ENCODE measurements at places on chromosomes 3 and 15.

DNA sequence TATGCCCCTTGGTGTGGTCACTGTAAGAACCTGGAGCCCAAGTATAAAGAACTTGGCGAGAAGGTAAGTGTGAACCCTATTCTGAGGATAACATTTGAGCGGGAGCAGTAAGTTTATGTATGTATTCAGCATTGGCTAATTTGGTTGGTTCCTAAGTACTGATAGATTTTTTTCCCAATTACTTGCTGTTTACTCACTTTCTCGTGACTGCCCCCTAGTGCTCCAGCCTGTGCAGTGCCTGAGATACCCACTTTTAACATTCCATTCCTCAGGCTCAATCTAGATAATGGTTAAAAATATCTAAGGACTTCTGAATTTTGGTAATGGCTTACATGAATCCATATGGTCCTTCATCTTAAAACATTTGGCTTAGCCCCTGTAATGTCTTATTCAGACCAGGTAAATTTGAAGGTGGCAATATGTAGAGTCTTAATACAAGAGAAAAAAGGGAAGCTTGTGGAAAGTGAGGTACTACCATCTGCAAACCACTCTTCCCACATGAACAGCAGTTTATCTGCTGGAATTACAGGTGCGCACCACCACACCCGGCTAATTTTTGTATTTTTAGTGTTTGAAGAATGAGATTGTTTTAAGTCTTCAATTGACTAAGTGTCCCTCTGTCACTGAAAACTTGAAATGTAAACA lies 7.1 kb downstream of the ELL3 start:
- DNase-seq = peak; percentile 50

DNA sequence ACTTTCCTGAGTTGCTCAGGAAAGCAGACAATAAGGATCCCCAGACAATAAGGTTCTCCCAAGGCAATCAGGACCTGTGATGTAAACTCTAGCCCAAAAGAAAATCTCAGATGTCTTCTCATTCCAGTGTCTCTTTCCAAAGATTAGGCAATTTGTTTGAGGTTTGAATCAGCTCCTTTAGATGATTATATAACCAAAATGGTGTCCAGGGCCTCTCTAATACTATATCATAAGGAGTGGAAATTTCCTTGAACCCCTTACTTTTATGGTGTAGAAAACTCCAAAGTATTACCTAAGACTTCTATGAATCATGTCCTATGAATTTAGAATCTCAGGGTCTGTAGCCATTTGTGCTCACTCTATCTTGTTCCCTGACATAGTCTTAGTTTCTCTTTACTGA lies 65.9 kb downstream of the GPR176 start:
- DNase-seq = no peak

DNA sequence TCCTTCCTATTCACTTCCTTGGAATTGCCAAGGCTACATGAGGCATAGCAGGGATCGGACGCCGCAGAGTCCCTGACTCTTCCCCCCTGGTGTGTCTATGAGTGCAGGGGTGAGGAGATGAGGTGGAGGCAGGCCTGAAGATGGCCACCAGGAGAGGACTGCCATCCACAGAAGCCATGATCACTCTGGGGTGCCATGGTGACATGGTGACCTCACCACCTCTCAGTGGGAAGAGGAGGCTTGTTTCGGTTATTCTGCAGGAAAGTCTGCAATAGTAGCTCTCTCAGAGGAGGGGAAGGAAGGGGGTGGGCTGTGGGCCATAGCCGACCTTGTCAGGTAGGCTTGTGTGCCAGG lies 57.0 kb upstream of the LIMD1 start:
- no peak for DNase-seq

- no peak for DNase-seq
Observed at GRCh38 chr3:117820658-117821299, 1111.2 kb downstream of the TUSC7 start.

DNA sequence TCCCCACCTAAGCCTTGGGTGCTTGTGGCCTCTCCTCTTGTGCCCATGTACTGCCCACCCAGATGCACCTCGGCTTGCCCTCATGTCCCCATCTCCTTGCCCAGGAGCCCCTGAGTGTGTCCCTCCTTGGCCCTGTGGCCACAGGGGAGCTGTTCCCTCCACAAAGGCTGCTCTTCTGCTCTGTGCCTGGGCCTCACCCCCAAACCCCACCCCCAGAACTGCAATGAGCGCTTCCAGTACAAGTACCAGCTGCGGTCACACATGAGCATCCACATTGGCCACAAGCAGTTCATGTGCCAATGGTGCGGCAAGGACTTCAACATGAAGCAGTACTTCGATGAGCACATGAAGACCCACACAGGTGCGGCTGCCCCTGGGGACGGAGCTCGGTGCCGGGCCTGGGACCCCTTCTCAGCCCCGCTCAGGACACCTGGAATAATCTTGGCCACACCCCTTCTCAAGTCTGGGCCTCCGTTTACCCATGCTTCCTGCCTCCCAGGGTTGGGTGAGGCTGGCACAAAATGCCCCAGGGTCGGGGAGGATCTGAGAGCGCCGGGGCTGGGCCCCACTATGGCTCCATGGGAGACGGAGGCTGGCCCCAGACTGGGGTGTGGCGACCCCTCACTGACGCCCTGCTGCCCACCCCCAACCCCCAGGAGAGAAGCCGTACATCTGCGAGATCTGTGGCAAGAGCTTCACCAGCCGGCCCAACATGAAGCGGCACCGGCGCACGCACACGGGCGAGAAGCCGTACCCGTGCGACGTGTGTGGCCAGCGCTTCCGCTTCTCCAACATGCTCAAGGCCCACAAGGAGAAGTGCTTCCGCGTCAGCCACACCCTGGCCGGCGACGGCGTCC lies 10.3 kb downstream of the ZBTB47 start:
- DNase-seq = no peak

- DNase-seq = no peak
Observed at GRCh38 chr15:60751985-60752952, 273.3 kb upstream of the ICE2 start.

- no peak for DNase-seq
Observed at GRCh38 chr3:111315930-111316587, 225.9 kb upstream of the CD96 start.

GRCh38 chr3:192675958-192676649 lies 51.2 kb downstream of the FGF12 start:
- DNase-seq = no peak

GRCh38 chr3:187954873-187955586 lies 198.9 kb upstream of the LPP start:
- no peak for DNase-seq

DNA sequence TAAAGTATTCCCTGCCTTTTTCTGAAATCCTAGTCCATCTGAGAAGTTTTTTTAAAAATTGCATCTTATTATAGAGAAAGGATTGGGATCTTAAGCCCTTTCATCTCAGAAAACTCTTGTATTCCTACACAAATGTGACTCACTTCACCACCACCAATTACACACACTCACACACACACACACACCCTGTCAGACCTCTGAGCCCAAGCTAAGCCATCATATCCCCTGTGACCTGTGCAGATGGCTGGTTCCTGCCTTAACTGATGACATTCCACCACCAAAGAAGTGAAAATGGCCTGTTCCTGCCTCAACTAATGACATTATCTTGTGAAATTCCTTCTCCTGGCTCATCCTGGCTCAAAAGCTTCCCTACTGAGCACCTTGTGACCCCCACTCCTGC lies 1181.9 kb downstream of the ROBO2 start:
- DNase-seq = no peak

GRCh38 chr3:161038725-161039124 lies 66.4 kb downstream of the B3GALNT1 start:
- DNase-seq = no peak

GRCh38 chr3:151581035-151581434 lies 120.2 kb upstream of the IGSF10 start:
- DNase-seq = no peak

- DNase-seq = no peak
Observed at GRCh38 chr3:30020380-30020779, 586.0 kb upstream of the TGFBR2 start.

DNA sequence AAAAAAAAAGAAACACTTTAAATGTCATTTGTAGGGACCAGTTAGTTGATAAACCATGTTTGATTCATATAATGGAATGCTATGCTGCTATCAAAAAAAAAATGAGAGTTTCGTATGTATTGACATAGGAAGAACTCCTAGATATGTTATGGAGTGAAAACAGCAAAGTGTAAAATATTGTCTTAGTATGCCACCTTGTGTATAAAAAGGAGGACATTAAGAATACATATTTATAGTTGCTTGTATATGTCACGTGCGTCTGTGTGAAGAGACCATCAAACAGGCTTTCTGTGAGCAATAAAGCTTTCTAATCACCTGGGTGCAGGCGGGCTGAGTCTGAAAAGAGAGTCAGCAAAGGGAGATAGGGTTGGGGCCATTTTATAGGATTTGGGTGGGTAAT lies 39.5 kb downstream of the KBTBD8 start:
- peak; percentile 1 for DNase-seq

DNA sequence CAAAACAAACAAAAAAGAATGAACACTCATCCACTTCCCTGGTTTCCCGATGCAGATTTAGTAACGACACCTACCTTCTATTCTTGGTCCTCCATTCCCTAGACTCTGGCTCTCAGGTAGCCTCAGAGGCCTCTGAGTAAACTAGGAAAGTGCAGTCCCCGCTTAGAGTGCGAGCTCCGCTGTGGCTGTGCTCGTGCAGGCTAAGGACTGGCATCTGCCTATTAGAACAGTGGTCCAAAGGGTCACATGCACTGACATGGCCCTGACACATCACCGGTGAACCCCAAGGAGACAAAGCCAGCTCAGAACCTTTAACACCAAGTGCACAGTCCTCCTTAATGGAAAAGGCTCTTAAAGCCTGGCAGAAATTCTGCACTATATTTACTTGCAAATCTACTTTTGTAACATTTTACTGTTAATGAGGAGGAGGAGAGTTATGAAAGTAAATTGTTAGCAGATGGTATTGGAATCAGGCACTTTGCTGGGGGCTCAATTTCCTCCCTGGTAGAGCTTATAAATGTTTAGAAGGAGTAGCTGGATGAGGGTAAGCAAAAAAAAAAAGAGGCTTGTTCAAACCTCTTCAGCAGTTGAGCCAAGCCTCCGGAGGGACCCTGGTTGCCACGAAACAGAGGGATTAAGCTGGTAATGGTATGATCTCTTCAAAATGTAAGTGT lies 31.1 kb downstream of the VGLL4 start:
- DNase-seq = no peak

GRCh38 chr3:71917545-71917944 lies 132.6 kb upstream of the PROK2 start:
- DNase-seq = no peak

DNA sequence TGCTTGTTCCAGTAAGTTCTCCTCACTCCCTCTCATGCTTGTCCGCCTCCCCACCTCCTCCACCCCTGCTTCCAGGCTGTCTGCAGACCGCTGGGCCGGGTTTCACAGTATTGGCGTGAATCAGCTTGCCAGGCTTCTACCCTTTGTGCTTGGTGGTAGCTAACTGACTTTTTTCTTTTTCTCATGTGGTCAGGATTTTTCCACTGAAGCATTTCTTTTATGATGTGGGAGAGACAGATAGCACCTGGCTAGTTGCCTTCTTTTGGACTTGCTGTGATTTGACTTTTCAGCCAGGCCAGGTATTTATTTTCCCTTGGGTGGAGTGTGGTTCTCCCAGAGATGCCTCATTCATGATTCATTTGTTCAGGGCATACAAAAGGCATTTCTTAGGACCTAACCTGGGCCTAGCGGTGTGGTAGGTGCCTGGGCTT lies 60.6 kb downstream of the ST6GAL1 start:
- DNase-seq = no peak

GRCh38 chr15:53710906-53711305 lies 48.6 kb downstream of the WDR72 start:
- DNase-seq = no peak

DNA sequence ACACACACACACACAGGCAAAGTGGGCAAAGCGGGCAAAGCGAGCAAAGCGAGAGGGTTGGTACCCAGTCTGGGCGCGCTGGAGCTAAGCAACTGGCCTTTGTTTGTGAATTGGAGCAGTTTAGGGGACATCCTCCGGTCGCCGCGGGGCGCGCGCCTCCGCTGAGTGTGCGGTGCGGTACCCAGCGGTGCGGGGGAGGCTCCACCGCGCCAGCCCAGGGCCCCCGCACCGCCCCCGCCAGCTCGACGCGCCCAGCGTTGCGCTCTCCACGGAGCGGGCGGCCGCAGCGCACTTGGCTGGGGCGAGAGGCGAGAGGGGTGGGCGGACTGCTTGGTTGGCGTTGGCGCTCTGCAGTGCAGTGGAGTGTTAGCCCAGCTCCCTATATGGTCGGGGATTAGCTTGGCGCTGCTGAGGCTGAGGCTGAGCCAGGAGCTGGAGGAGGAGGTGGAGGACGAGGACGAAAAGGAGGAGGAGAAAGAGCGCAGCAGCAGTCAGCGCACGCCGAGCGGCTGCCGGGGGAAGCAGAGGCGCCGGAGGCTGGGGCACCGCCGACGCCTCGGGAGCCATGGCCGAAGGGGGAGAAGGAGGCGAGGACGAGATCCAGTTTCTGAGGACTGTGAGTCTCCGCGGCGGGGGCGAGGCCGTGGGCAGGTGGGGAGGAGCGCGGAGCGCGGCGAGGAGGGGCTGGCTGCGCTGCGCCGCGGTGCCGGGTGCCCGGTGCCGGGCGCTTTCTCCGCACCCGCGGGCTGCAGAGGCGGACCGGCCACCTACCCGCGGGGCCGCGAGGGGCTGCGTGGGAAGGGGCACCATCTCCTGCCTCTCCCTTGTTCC lies at the start of gene RYR3:
TSS of gene RYR3 (plus strand) at position 487 of the 831 bp plus-strand sequence. CDS start at position 566, 79 bp downstream.
- no peak for DNase-seq

GRCh38 chr3:106425916-106426315 lies 557.1 kb upstream of the CBLB start:
- DNase-seq = no peak

DNA sequence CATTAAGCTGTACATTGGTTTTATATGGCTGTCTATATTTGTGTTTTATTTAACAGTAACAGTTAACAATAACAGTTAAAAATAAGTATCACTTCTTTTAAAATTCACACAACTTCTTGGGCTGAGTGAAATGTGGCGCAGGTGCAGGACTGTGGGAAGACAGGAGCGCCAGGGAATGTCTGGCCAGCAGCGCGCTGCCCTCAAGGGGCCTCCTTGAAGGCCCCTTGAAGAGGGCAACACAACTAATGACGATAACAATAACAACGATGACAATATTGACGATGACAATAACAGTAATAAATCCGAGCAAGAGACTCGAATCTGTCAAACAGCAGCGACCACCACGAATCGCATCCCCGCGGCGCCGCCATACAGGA lies 411 bp upstream of the PPP2R3A start:
- no peak for DNase-seq

- DNase-seq = no peak
Observed at GRCh38 chr3:190537146-190537545, 23.3 kb downstream of the IL1RAP start.

- DNase-seq = no peak
Observed at GRCh38 chr15:39354189-39354588, 226.7 kb upstream of the THBS1 start.
